CD8-positive, alpha-beta memory T cell (primary cell): ENCODE measurements at places on chromosomes 1 and 21. TPM values are rescaled to one million over a fixed set of nuclear protein-coding genes. Genes with fewer than 3 reads are reported as not detected.

GRCh38 chr1:74686928-74687327, 13.3 kb upstream of the ERICH3 start:
- H3K4me3 ChIP-seq, result no peak overlapping the region
- no peak overlapping the region for H3K27ac ChIP-seq

The NTMT2 gene
- total RNA-seq, result not detected

- H3K4me1 ChIP-seq, result no peaks in the 10 kb centered on the region
- H3K36me3 ChIP-seq, result no peaks in the 10 kb centered on the region
- no peaks in the 10 kb centered on the region for H3K27me3 ChIP-seq
- no peak overlapping the region for H3K27ac ChIP-seq
Measured at GRCh38 chr1:106603616-106604015, 452.9 kb upstream of the PRMT6 start.

The ACTN2 gene
- not detected for total RNA-seq

- H3K4me1 ChIP-seq, result no peaks in the 10 kb centered on the region
- DNase-seq, result no peak
- no peaks in the 10 kb centered on the region for H3K27me3 ChIP-seq
- no peak overlapping the region for H3K4me3 ChIP-seq
- no peaks in the 10 kb centered on the region for H3K36me3 ChIP-seq
Measured at GRCh38 chr1:103489935-103490334, 35.6 kb upstream of the RNPC3 start.

- no peaks in the 10 kb centered on the region for H3K36me3 ChIP-seq
- DNase-seq, result no peak
- H3K4me3 ChIP-seq, result no peak overlapping the region
- H3K27me3 ChIP-seq, result peaks cover 3% of the 10 kb centered on the region
Measured at GRCh38 chr21:31795992-31796391, 64.1 kb upstream of the SCAF4 start.

The GNPAT gene
- 49.2 TPM for total RNA-seq

The ARL8A gene
- 50.2 TPM for total RNA-seq

DNA sequence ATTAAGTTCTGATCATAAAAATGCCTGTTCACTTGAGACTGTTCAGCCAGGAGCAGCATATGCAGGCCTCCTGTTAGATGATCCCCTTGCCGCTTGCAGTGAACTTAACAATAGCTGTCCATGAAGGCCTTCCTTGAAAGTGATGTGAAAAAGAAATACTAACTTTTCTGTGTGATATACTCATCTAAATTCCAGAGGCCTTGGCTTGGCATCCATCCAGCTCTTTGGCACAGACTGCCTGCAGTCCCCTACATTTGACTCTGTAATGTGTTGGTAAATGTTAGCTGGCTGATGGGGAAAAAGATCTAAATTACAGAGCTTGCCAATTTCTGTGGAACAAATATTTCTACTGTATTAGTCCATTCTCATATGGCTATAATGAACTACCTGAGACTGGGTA, 73.7 kb downstream of the KCNK2 start:
- H3K27ac ChIP-seq, result no peak overlapping the region
- no peak for DNase-seq
- H3K4me3 ChIP-seq, result no peak overlapping the region
- no peaks in the 10 kb centered on the region for H3K27me3 ChIP-seq
- H3K36me3 ChIP-seq, result no peaks in the 10 kb centered on the region

DNA sequence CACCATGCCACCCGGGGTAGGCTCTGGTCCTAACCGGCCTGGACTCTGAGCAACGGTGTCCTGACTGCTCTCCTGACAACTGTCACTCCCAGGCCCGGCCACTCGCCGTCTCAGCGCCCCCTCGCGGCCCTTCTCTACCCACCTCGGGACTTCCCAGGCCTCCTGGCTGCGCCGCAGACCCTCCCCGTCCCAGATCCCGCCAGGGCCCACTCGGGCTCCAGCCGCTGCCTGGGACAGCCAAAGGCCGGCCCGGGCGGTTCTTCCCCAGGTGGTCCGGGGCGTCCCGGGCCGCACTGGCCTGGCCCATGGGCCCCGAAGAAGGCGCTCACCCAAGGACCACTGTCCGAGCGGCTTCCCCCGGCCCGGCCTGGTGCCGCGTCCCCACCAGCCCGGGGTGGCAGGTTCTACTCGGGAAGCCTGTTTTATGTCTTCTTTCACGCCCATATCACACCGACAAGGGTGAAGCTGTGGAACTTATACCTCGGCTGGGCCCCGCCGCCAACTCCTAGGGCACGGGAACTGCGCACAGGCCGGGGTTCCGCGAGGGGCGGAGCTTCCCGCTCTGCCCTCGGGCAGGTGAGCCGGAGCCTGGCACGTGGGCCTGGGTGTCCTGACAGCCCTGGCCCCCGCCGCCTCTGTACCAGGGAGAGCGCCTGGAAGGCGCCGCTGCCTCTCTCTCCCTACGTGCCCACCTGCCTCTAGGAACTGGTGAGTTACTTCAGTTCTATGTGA, 138.3 kb downstream of the TTLL7 start:
- no peaks in the 10 kb centered on the region for H3K27me3 ChIP-seq
- H3K36me3 ChIP-seq, result no peaks in the 10 kb centered on the region
- peak overlapping the region; percentile 14 for H3K27ac ChIP-seq
- H3K4me3 ChIP-seq, result peak overlapping the region; percentile 58

- no peak overlapping the region for H3K27ac ChIP-seq
- H3K27me3 ChIP-seq, result peaks cover 7% of the 10 kb centered on the region
- H3K4me1 ChIP-seq, result no peaks in the 10 kb centered on the region
- no peak for DNase-seq
- no peak overlapping the region for H3K4me3 ChIP-seq
- no peaks in the 10 kb centered on the region for H3K36me3 ChIP-seq
Measured at GRCh38 chr1:4657244-4657789, 2.9 kb downstream of the AJAP1 start.

The PTGER3 gene
- total RNA-seq, result not detected

- no peaks in the 10 kb centered on the region for H3K36me3 ChIP-seq
- no peak overlapping the region for H3K27ac ChIP-seq
Measured at GRCh38 chr1:216914974-216915373, 191.7 kb upstream of the ESRRG start.

The C1orf94 gene
- not detected for total RNA-seq

DNA sequence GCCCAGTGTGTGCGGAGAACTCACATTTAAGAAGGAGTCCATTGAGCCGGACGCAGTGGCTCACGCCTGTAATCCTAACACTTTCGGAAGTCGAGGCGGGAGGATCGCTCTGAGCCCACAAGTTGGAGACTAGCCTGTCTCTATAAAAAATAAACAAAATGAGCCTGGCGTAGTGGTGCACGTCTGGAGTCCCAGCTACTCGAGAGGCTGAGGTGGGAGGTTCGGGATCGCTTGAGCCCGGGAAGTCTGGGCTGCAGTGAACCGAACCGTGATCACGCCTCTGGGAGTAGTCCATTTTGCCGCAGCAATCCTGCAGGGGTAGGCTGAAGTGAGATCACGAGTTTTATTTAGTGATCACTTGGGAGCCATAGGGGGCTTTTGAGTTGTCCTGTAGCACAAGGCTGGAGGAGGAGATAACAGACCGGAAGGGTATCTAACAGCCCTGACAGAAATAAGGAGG, 497 bp upstream of the FUCA1 start:
- H3K4me3 ChIP-seq, result peak overlapping the region; percentile 40
- H3K4me1 ChIP-seq, result peaks cover 22% of the 10 kb centered on the region
- no peaks in the 10 kb centered on the region for H3K27me3 ChIP-seq
- peaks cover 7% of the 10 kb centered on the region for H3K36me3 ChIP-seq

The C4BPA gene
- not detected for total RNA-seq

GRCh38 chr1:205351984-205352713, 4.6 kb downstream of the KLHDC8A start:
- H3K4me1 ChIP-seq, result no peaks in the 10 kb centered on the region
- no peak for DNase-seq
- no peaks in the 10 kb centered on the region for H3K36me3 ChIP-seq
- H3K27ac ChIP-seq, result no peak overlapping the region
